ENCODE measurements at places on chromosomes 12 and 14. TPM values are rescaled to one million over a fixed set of nuclear protein-coding genes. Genes with fewer than 3 reads are reported as not detected.

GRCh38 chr14:77580477-77580876 lies 36.0 kb downstream of the SPTLC2 start:
- DNase-seq: no peak

Gene CEBPE
- polyA plus RNA-seq: 0.13 TPM

DNA sequence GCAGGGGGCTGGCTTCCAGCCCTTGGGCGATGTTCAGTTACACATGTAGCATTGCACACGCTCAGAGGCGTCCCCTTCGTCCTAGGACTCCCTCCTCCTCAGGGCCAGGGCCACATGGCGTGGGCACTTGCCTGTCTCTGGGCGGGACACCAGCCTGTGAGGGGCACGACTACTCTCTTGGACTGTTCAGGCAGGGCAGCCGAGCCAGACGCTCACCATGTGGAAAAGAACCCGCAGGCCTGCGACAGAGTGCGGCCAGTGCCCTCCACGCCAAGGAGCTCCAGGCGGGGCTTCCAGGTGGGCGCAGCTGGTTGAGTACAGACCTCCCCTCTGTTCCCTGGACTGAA lies 20.9 kb downstream of the MTA1 start:
- no peak for DNase-seq

- no peak for DNase-seq
These were observed 21.8 kb upstream of the RAB35 start for GRCh38 chr12:120138366-120138765.

Gene NANOG
- polyA plus RNA-seq: 1.3 TPM

DNA sequence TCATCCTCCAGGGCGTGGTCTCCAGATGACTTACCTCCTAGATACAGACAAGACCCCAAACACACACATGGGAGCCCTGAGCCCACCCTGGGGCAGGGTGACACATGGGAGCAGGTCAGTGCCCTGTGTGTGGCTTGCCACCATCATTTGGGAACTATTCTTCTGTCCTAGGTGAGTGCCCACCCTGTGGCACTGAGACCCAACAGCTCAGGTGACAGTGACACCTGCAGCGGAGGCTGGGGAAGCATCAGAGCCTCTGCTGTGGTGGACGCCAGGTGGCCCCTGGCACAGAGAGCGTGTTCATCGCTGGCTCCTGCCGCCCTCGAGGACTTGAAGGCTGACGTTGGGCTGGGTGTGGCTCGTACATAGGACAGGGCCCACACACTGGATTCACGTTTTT lies 23.0 kb downstream of the SFSWAP start:
- no peak for DNase-seq

Gene ARMH4
- 9.5 TPM for polyA plus RNA-seq

- no peak for DNase-seq
These were observed 80.7 kb downstream of the FOXN3 start for GRCh38 chr14:89336338-89336737.

DNA sequence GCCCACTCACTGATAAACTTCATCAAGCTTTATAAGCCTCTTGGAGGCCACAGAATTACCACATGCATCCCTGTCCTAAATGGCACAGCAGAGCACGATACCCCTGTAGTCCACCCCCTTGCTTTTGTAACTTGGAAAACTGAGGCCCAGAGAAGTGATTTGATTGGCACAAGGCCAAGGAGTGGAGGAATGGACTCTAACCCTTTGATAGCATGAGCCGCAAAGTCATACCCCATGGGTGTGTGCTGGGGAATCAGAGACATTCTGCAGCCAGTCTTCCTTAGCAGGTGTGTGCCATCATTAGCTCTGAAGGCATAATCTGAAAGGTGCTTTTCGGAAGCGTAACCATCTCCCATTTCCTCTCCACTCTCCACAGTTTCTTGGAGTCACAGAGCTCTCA lies 28.5 kb upstream of the PWP1 start:
- no peak for DNase-seq

DNA sequence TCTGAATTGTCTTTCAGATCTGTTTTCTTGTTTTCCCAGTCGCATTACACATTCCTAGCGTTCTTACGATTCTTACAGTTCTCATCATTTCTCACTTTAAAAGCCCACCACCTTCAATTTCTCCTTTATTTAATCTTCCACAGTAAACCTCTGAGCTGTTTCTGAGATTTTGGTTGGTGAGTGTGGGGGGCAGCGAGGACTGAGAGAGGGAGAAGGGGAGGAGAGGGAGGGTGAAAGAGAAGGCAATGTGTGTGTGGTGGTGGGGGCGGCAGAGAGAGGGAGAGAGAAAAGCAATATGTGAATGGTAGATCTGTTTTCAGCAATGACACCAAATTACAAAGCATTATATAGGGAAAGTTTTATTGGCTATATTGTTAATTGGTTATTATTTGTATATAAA lies 282.6 kb downstream of the SOX5 start:
- no peak for DNase-seq

Gene ANKS1B
- polyA plus RNA-seq: 2.1 TPM

Gene SYCP3
- 0.20 TPM for polyA plus RNA-seq

GRCh38 chr12:128573907-128574306 lies 249.9 kb downstream of the SLC15A4 start:
- DNase-seq: no peak

DNA sequence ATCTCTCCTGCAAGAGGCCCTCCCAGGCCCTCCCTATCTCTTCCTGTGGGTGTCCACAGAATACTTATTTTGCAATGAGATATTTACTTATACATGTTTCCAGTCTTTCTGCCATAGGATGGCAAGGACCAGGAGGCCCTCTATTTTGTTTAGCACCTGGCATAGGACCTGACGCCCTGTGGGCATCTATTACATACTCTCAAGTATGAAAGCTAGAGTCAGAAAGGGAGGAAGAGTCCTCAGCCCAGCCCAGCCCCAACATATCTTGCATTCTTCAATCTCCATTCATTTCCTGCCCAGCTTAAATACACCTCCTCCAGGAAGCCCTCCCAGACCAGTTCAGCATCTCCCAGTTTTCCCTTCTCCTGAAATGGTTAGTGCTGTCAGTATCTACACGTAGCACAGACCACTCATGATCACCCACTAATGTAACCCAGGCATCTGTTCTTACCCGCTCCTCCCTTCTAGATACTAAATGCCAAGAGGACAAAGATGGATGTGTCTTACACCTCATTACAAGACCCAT lies 7.4 kb downstream of the FOXN4 start:
- DNase-seq: no peak

- DNase-seq: no peak
These were observed 133.5 kb downstream of the CPNE8 start for GRCh38 chr12:38771871-38772270.

- no peak for DNase-seq
These were observed 66.1 kb upstream of the CRY1 start for GRCh38 chr12:107159384-107159900.

GRCh38 chr12:94872007-94872653 lies 131.4 kb downstream of the NDUFA12 start:
- DNase-seq: no peak

Gene ARG2
- 2.3 TPM for polyA plus RNA-seq

Gene ATN1
- 79.9 TPM for polyA plus RNA-seq

DNA sequence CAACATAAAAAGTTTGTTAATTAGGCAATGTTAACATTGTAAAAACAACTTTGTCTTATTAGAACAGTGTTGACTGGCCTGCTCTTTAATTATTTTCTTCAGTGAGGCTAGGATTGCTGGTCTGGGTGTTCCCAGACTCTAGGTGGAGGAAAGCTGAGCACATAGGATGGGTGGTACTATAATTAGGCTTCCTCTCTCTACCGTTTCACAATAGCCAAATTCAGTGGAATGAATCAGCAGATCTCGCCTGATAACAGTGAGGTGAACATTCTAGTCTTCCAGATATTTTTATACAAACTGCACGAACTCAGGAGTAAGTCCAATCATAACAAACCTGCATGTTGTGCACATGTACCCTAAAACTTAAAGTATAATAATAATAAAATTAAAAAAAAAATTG lies 11.9 kb downstream of the PTGDR start:
- DNase-seq: no peak

DNA sequence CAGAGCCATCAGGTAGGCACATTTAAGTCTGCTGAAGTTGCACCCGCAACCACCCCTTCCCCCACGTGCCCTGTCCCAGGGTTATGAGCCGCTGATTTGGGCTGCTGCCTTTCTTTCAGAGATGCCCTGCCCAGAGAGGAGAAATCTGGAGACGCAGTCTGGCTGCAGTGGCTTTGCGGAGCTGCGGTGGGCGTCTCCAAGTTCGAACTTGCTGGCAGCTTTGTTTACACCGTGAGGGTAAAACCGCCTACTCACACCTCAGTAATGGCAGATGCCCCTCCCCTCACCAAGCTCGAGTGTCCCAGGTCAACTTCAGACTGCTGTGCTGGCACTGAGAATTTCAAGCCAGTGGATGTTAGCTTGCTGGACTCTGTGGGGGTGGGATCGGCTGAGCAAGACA lies 14.7 kb downstream of the PTCSC3 start:
- DNase-seq: no peak

GRCh38 chr12:6867413-6868210 lies at the start of gene TPI1:
TSS of gene TPI1 (plus strand) at chr12:6867531. CDS start at chr12:6867567, 36 bp downstream.
- DNase-seq: peak; percentile 93

- DNase-seq: no peak
These were observed 109.1 kb downstream of the VCPKMT start for GRCh38 chr14:50007123-50007903.

Gene PLEKHD1
- polyA plus RNA-seq: 0.85 TPM

Gene HOXC12
- not detected for polyA plus RNA-seq

DNA sequence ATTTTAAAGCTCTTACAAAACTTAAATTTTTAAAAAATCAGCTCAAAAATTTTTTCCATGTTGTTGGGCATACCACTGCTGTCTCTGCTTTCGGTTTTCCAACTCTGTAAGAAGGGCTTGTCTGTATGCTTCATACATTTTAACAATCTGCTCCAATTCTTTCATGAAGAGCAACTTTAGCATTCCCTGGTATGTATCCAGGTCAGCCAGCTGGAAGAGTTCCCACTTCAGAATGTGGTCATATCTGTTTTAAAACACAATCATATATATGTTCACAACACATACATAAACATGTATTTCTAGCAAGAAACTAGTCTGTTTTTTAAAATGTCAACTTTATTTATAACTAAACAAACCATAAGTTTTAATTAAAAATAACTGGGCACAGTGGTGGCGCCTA lies 33.0 kb downstream of the SAV1 start:
- DNase-seq: no peak

Gene NPAS3
- 5.1 TPM for polyA plus RNA-seq

DNA sequence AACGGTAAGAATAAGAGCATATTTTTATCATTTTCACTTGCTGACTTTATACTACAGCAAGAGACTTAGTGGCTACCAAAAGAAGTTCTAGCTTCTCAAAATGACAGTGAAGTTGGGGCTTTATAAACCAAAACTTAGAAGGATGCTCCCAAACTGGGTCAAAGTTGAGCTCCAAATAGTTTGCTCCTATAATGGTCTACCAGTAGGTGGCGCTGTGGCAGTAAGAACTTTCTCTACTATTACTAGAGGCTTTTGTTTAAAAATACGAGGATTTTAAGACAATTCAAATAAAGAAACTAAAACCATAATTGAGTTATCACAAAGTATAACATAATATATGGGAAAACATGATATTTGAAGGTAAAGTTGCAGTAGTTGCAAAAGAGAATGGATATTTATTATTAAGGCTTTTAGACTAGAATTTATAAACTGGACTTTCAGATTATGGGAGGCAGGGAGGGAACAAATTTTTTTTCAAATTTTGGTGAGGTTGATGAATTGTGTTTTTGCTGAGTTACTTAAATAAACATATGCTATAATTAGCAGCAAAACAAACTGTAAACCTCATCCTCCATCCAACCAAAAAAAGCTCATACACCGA lies 75.0 kb downstream of the TGFB3 start:
- peak; percentile 83 for DNase-seq

GRCh38 chr14:51069055-51069454 lies 25.9 kb downstream of the TRIM9 start:
- no peak for DNase-seq

DNA sequence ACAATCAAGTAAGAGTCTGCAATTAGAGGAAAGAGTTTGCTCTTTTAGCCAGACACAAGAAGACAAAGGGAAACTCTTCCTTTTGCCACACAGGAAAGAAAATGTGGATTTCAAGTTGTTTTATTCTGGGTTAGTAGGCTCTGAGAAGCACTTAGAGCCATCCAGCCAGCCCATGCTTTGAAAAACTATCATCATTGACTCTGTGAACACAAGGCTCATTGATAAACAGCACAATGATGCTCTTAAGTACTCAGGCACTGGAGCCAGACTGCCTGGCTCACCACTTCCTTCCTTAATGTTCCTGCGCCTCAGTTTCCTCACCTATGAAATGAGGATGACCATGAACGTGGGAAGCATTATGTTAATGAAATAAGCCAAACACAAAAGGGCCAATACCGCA lies 150.2 kb upstream of the EEA1 start:
- no peak for DNase-seq

Gene SLCO1C1
- polyA plus RNA-seq: 0.79 TPM

GRCh38 chr14:22614240-22614799 lies 16.2 kb downstream of the ABHD4 start:
- DNase-seq: peak; percentile 22

Gene HVCN1
- polyA plus RNA-seq: 5.8 TPM

GRCh38 chr12:13198876-13199275 lies 2.4 kb downstream of the EMP1 start:
- DNase-seq: peak; percentile 33

Gene DACT1
- polyA plus RNA-seq: 32.0 TPM

Gene PLEKHG7
- 0.42 TPM for polyA plus RNA-seq

Gene AKAP5
- 0.50 TPM for polyA plus RNA-seq

GRCh38 chr14:21317398-21317797 lies 37.5 kb downstream of the RPGRIP1 start:
- DNase-seq: peak; percentile 8

Gene PRB2
- not detected for polyA plus RNA-seq

Gene AQP2
- not detected for polyA plus RNA-seq

GRCh38 chr12:54360717-54361456 lies 3.4 kb downstream of the GPR84 start:
- peak; percentile 77 for DNase-seq

DNA sequence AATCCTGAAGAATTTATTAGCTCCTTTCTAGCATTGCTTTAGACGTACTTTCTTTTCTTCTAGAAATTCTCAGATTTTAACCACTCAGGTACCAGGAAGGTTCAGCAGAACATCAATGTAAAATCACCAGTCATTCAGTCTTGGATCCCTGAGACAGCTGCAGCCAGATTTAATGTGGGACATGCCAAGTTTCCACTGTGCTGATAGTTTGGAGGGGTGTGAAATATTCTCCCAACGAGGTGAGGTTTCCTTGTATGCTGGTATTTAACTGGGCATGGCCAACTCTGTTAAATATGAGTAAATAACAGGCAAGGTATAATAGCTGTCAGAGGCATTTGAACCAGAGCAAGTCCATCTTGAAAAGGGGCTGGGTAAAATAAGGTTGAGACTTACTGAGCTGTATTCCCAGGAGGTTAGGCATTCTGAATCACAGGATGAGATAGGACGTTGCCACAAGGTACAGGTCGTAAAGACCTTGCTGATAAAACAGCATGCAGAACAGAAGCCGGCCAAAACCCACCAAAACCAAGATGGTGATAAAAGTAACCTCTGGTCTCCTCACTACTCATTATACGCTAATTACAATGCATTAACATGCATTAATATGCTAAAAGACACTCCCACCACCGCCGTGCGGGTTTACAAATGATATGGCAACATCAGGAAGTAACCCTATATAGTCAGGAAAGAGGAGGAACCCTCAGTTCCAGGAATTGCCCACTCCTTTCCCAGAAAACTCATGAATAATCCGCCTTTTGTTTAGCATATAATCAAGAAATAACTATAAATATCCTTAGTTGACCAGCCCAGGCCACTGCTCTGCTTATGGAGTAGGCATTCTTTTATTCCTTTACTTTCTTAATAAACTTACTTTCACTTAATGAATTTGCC lies 75.2 kb upstream of the RASSF8 start:
- no peak for DNase-seq

GRCh38 chr14:75539162-75539560 lies 16.9 kb downstream of the BATF start:
- DNase-seq: no peak

Gene DAD1
- 155 TPM for polyA plus RNA-seq

Measured in muscle of back (tissue), 13 donors.